ENCODE measurements at places on chromosomes 7 and 10.

- no peak for DNase-seq
These were observed at the start of gene AP3M1 for GRCh38 chr10:74150204-74150989. TSS of gene AP3M1 (minus strand) at chr10:74150828. CDS start at chr10:74138379, 12,449 bp downstream.

DNA sequence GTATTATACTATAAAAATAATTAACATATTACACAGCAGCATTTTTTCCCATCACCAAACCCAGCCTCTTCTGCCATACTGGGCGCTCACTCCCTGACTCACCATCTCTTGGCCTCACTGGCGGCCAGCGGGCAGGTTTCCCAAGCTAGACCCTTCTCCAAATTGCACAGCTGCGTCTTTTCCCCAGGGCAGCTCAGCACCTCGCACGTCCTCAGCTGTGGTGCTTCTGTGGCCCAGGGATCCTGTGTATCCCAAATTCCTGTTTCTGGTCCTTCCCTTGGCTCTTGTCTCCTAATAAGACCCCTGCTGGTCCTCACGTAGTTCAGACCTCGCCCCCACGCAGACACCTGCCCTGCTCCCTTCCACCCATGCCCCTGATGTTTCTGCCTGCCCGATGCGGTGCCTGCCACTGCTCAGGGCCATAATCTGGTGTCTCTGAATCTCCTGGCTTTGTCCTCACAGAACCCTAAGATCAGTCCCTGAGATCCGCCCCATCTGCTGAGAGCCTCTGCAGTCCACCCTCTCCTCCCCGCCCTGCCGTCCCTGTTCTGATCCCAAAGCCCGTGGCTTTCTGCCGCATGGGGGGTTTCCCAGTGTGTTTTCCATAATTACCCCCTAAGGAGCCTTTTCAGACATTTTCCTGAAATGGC, 290.1 kb downstream of the TCERG1L start:
- no peak for DNase-seq

GRCh38 chr10:30284865-30285594, 64.0 kb downstream of the MTPAP start:
- DNase-seq: no peak

DNA sequence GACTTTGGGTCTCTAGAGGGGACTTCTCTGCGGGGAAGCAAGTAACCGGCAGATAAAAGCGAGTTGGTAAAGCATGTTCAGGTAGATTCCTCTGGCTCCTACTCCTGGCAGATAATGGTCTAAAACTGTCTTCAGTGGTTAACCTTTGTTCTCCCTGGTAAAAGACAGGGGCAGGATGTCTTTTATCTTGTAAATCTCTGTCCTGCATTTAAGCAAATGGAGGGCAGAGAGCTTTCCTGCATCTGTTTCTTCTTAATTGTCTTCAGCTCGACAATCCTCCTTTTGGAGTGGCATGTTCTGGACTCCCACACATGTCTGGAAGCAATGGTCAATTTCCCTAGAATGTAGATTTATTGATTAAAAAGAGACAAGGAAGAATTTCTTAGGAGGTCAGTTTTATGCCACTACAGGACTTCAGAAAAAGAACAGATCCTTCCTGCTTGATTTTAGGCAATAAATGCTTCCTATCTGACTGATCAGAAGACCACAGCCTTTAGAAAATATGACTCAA, 16.6 kb downstream of the C7orf33 start:
- no peak for DNase-seq

GRCh38 chr10:132064771-132065437, 842 bp upstream of the JAKMIP3 start:
- no peak for DNase-seq

DNA sequence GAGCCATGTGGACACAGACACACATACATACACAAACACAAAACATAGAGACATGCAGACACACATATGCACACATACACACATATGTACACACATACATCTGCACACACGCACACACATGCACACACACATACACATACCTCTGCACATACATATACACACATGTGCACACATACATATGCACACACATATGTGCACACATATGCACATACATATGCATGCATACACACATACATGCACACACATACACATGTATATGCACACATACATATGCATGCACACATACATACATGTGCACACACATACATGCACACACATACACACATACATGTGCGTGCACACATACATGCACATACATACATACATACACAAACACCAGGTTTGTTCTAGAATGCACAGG, 236.3 kb upstream of the FOXK1 start:
- DNase-seq: no peak

DNA sequence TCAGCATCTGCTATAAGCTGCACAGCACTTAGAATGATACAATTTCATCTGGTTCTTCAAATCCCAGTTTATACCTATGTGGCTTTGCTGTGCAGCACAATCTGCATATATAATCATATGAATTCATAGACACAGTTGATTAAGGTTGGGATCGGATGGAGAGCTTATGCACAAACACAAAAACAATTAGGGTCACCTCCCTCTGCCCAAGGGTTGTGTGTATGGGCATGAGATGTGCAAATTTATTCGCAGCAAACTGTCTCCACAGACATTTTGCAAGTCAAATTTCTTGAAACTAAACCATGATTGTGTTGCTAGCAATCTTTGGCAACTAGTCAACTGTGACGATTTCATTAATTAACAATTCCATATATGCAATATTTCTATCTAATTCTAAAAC, 955.7 kb downstream of the SORCS3 start:
- DNase-seq: no peak

Measured in NCI-H1694 treated with DMSO at 0.1 percent for 48 hours (cell line).